Bronchial smooth muscle cell (primary cell): ENCODE measurements at places on chromosomes 16 and 17. TPM values are rescaled to one million over a fixed set of nuclear protein-coding genes. Genes with fewer than 3 reads are reported as not detected.

KRTAP4-5 gene
- not detected in 2 replicates for total RNA-seq

CCL1 gene
- total RNA-seq: not detected in 2 replicates

NEK8 gene
- total RNA-seq: 5.0 and 7.2 TPM in 2 replicates

PRKCB gene
- not detected in 2 replicates for total RNA-seq

RRAD gene
- total RNA-seq: 9.8 and 11.7 TPM in 2 replicates

KRT27 gene
- total RNA-seq: not detected in 2 replicates

GRB7 gene
- 0.16 TPM in 1 of 2 replicates, not detected in the other for total RNA-seq

KATNB1 gene
- total RNA-seq: 15.1 and 18.7 TPM in 2 replicates

CNGB1 gene
- total RNA-seq: not detected in 2 replicates

C17orf113 gene
- total RNA-seq: 0.32 and 0.34 TPM in 2 replicates

TBX6 gene
- 0.16 and 0.26 TPM in 2 replicates for total RNA-seq

CES4A gene
- 1.1 and 3.3 TPM in 2 replicates for total RNA-seq

CDT1 gene
- 1.5 and 1.9 TPM in 2 replicates for total RNA-seq

TNS4 gene
- total RNA-seq: not detected in 2 replicates

KRTAP9-8 gene
- not detected in 2 replicates for total RNA-seq

TOX3 gene
- total RNA-seq: not detected in 2 replicates

CHP2 gene
- not detected in 2 replicates for total RNA-seq

PRM1 gene
- not detected in 2 replicates for total RNA-seq

SMTNL2 gene
- 0.47 and 10.1 TPM in 2 replicates for total RNA-seq

CORO1A gene
- 0.60 and 0.79 TPM in 2 replicates for total RNA-seq

HBA1 gene
- total RNA-seq: not detected in 2 replicates

ODAD4 gene
- 0.26 and 1.1 TPM in 2 replicates for total RNA-seq

SLC12A3 gene
- under 0.01 TPM in 1 of 2 replicates, not detected in the other for total RNA-seq

TAC4 gene
- total RNA-seq: not detected in 2 replicates

DNAH3 gene
- under 0.01 TPM in 2 replicates for total RNA-seq

RAC3 gene
- total RNA-seq: 5.4 and 5.7 TPM in 2 replicates

OR1A1 gene
- total RNA-seq: not detected in 2 replicates

METTL16 gene
- 8.6 and 10.4 TPM in 2 replicates for total RNA-seq

PALB2 gene
- total RNA-seq: 4.6 and 6.6 TPM in 2 replicates

OTOA gene
- total RNA-seq: under 0.01 and 0.09 TPM in 2 replicates

PPP1R1B gene
- 0.32 and 6.3 TPM in 2 replicates for total RNA-seq

SLC13A2 gene
- total RNA-seq: not detected in 2 replicates

TMEM114 gene
- total RNA-seq: not detected in 2 replicates

FOXL1 gene
- total RNA-seq: 5.2 and 7.2 TPM in 2 replicates

NLGN2 gene
- 6.8 and 7.1 TPM in 2 replicates for total RNA-seq

CCDC144A gene
- total RNA-seq: 1.7 and 7.9 TPM in 2 replicates

HSPB9 gene
- total RNA-seq: not detected in 2 replicates

ACE gene
- total RNA-seq: 12.6 and 18.0 TPM in 2 replicates
